ENCODE measurements at places on chromosomes 13 and 19.

DNA sequence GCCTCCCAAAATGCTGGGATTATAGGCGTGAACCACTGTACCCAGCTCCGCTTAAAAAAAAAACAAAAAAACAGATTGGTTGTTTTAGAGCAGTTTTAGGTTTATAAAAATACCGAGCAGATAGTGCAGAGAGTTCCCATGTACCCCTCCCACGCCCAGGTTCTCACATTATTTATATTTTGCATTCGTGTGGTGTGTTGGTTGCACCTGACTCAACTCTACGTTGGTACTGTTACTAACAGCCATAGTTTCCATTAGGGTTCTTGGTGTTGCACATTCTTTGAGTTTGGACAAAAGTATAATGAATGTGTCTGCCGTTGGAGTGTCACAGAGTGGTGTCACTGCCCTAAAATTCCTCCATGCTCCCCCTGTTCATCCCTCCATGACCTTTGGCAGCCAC lies 29.1 kb downstream of the MYO9B start:
- DNase-seq: no peak

DNA sequence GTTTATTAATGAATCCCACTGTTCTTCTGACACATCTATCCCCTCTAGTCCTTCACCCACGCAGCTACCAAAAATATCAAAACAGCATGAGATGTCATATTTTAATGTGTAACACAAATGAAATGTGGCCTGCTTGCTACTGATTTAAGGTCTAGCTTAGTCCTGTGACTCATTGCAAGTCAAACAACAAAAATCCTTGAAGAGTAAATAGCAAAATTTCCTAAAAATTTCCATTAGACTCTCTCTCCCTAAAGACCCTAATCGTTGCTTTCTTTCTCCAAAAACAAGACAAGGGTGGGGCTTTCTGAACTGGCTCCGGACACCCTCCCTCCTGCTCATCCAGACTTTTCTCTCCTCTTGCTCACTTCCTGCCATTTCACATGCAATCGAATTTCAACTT lies 99.9 kb upstream of the IPO5 start:
- DNase-seq: no peak

GRCh38 chr13:74118328-74118727 lies 15.9 kb downstream of the KLF12 start:
- no peak for DNase-seq

DNA sequence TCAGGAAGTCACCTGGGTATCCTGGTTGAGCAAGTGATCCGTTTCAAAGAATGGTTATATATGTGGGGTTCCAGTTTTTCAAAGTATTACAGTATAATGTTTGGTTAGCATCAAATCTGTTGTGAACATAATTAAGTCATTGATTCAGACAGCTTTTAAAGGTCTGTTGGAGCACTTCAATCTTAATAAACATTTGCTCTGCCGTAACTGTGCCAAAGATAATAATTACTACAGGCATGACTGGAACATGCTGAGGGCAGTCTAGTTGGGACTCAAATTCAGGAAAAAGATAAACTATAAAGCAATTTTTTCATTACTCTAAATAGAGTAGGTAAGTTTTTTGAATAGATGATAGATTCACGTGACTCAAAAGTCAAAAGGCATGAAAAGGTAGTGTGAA lies 23.3 kb downstream of the HNRNPM start:
- no peak for DNase-seq

DNA sequence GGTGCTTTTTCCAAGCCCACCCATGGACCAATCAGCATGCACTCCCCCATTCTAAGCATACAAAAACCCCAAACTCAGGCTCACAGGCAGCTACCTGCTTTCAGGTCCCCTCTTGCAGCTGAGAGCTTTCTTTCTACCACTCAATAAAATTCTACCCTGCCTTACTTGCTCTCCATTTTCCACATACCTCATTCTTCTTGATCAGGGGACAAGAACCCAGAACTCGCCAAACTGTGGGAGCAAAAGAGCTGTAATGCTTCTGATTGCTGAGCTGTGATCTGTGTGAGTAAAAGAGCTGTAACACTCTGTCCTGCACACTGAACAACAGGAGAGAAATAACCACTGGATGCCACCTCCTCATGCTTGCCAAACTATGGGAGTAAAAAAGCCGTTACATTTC lies 972.1 kb downstream of the SLITRK5 start:
- DNase-seq: no peak
